ENCODE measurements at places on chromosomes 5 and 9. TPM values are rescaled to one million over a fixed set of nuclear protein-coding genes. Genes with fewer than 3 reads are reported as not detected.

DNA sequence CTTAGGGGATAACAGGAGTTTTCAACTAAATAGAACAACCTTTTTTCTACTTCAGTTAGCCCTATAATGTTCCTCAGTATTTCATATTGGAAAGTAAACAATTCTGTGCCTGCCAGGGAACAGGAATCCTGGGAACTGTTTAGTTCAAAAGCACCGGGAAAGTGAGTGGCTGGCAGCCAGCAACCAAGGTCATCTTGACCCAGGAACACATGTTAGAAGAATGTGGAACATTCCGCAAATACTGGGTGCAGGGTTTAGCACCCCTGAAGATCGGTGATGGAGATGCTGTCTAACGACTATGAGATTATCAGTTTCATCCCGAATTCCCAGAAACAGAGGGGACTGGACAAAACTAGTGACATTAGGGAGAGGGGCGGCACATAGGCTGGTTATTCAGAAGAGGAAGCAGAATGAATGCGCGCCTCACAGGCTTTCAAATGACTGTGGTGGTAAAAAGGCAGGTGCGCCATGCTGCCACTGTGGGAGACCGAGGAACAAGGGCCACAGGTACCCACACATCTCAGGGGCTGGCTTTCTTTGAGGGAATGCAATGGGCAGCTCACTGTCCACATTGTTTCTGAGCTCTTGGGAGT lies 51.2 kb downstream of the IPPK start:
- no peak for DNase-seq

- no peak for DNase-seq
Observed at GRCh38 chr5:1007681-1008450, 736 bp upstream of the NKD2 start.

- no peak for DNase-seq
Observed at GRCh38 chr9:82593501-82593900, 469.4 kb downstream of the RASEF start.

GRCh38 chr5:154318691-154319090 lies 127.1 kb upstream of the SAP30L start:
- DNase-seq = no peak

DNA sequence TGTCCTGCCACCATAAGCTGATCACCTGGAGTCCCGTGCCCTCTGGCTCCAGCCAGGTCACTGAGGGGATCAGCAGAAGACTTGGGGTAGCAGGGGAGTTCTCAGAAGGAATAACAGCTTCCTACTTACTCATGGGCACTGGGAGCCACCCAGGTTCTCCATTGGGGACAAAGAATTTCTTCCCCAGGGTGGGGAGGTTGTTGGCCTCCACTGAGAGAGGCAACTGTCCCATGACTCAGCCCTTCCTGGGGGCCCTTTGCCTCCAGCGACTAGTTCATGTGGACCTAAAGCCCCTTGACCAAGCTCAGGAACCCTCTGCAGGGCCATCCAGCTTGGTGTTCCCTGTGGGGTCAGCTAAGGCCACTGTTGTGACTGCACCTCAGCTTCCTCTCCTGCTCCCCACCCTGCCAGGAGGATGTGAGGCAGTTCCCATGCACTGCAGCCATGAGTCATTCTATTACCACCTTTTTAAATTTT lies 175.0 kb downstream of the AUH start:
- DNase-seq = no peak

- no peak for DNase-seq
Observed at GRCh38 chr5:37888476-37888875, 48.6 kb upstream of the GDNF start.

DNA sequence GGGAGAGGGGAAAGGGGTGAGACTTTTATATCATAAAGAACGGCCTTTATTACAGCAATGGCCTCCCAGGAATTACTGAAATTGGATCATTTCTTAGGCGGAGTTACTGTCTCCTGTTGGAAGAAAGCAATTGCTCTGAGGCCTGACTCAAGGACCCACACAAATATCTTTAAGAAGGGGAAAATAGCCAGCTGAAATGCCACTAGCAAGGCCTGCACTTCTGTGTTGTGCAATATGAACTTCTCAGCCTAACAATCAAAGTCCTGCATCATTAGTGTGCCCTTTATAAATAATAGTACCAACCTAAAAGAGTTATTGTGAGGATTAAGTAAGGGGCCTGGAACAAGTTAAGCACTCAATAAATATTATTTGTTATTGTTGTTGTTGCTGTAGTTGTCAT lies 30.1 kb upstream of the TRIM32 start:
- DNase-seq = no peak

DNA sequence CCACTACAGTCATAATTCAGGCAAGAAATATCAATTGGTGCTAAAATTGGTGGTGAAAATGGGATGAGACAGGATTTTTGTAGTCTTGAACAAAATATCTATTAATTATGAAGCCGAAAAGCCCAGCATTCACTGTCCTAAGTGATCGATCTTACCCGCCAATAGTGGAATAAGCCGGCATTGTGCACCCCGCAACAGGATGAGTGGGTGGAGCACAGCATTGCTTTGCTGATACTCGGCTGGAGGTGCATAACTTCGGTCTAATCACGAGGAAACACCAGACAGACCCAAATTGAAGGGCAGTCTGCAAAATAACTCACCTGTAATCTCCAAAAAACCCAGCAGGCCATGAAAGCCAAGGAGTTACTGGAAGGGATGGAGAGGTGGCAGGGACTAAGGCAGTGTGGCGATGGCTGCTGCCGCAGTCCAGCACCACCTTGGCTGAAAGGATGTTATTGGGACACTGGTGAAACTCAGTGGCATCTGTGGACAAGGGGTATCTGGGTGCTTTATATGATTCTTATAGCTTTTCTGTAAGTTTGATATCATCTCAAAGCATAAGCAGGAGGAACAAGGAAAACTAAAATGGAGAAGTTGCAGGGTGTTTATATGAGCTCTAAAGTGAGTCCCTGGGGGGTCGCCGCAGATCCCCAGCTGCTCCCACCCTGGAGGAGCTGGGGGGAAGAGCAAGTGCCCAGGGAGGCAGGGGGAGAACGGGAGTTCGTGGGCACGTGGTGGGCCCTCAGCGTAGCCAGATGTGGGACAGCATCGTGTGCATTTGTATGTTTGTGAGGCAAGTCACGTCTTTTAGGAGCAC lies 45.2 kb downstream of the AHRR start:
- no peak for DNase-seq

DNA sequence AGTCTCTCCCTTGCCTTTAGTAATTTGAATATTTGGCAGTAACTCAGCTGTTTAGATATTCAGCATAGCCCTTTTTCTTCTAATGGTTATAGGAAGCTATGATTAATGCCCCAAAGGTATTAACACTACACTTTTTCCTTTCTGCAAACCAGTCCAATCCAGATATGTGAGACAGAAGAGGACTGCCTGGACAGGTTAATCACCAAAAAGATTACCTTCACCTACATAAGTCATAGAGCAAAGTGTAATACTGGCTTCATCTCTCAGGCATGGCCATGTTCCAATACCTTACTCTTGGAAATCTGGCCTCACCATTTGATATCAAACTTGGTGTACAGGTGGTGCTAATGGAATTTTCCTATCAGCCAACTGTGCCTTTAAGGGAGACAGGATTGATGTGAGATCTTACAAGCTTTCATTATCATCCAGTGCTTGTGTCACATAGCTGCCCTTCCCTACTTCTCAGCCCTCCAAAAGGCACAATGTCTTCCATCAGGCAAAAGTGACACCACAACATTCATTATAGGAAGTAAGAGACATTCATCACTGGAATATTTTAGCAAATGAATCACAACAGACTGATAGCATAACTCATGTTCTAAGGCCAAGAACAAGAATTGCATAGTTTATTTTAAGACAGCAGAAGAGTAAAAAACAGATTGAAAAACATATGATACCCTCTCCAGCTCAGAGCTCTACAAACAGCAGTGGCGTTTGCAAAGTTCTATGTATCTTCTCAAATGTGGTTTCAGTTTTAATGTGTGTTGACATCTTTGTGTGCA lies 91.2 kb upstream of the PAM start:
- peak; percentile 30 for DNase-seq

- peak; percentile 47 for DNase-seq
Observed at GRCh38 chr5:98599016-98599415, 174.4 kb upstream of the RGMB start.

- DNase-seq = no peak
Observed at GRCh38 chr5:148938522-148938882, 112.1 kb downstream of the ADRB2 start.

DNA sequence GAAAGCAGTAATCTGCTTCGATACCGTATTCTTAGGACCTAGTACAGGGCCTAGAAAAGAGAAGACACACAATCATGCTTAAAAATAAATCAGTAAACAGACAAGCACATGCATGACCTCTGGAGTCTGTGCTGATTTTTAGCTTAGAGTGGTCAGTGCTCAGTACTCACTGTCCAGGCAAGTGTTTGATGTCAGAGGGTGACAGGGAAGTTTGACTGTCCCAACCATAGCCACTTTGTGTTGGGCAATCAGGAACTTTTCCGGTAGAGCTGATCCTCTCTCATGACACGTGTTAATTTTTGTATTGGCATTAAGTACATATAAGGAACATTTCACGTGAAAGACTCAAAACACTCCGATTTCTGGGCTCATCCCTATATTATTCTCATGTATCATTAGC lies 464.7 kb upstream of the KLF4 start:
- DNase-seq = no peak

DNA sequence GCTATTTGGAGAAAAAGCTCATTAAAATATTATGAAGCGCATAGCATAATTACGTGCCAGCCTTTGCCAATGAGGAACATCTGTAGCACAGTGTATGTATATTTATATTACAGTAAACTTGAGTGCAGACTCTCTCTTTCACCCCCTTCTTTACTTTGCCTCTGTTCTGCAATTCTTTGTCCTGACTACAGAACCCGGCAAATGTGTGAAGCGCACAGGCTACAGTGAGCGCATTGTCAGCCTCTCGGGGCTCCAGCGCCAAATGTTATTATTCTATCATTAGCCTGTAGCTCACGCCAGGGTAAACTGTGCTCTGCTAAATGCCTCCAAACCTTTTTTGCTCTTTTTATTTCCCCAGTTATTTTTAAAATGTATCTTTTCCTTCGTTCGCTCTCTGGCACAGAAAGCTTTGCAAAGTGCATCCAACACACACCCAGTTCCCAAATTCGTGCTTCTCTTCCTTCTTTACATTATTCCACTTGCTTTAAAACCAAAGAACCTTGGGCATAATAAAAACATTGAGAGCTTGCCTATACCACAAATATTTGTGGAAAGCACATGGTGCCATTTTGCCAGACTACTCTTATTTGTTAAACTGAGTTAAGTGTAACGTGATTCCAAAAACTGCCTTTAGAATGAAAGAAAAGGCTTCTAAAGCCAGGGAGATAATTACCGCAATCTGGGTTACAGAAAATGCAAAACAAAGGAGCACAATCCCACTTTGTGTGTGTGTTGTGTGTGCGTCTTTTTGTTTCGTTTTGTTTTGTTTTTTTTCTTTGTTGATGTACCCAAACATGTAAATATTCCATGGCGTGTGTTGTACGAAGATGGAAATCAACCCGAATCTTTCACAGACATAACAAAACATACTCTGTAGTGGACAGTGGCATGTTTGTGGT lies 164.1 kb upstream of the MPDZ start:
- DNase-seq = no peak

DNA sequence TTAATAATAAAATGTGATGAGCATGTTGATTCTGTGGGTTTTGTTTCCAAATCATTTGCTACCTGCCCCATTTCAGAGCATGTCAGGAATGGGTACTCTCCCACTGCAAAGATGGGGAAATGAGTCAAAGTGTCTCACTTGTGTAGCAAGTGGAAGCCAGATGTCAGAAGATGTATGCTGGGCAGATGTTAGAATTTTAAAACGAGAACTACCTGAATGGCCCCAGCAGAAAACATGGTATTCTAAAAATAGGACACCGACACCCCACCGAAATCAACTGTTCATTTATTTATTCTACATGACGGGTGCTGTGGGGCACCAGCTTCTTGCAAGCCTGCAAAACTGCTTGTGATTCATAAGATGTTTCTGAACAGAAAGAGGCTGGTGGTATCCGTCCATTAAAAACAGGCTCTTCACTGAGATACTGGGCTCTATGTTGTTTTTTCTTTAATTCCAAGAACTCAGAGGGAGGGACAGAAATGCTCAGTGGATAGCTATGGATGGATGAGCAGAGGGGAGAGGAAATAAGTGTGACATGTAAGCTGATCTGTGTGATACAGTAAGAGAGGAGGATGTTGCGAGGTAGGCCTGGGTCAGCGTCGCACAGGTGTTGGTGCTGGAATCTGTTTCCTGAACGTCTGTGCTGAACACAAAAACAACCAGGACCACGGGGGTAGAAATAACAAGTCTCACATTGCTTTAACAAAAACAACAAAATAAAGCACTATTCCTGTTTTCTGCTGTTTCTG lies 157.2 kb downstream of the EFNA5 start:
- DNase-seq = no peak

DNA sequence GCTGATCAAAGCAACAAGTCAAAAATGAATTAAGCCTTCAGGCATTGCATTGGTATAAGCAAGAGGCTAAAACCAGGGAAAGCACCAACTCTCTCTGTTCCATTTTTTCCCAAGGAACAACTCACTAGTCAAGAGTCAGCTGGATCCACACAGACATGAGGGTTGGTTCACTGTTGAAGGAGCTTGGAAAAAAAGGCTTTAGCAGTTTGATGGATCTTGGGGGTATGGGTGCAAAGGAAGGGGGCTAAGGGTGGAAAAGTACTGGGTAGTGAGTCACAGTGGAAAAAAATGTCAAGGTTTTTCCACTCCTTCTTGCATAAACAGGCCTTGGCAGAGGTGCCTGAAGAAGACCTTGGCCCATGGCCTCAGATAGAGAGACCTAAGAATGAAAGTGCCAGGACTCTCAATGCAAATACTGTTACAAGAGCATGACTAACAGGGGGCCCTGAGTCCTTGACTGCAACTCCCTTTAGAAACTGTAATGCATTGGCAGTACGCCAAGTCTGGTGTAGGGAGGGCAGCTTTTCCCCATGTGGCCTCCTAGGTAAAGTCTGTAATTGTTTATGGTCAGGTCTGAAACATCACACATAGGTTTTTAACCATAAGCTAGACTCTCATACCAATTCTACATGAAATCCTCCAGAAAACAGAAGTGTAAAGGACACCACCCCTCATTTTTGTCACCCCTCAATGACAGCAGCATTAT lies 23.7 kb downstream of the ACTL7A start:
- peak; percentile 71 for DNase-seq

The CTXN3 gene
- not detected for total RNA-seq

The PCSK1 gene
- total RNA-seq = under 0.01 TPM

The GABRA6 gene
- total RNA-seq = not detected

The IL4 gene
- not detected for total RNA-seq

The TNFSF8 gene
- not detected for total RNA-seq

The FXN gene
- total RNA-seq = 2.6 TPM

The AJM1 gene
- total RNA-seq = 1.3 TPM

The OTULINL gene
- 19.6 TPM for total RNA-seq

The TPRN gene
- total RNA-seq = 8.1 TPM

The ADGRD2 gene
- total RNA-seq = not detected

The DRD1 gene
- total RNA-seq = under 0.01 TPM

Measured in fibroblast of villous mesenchyme (primary cell).